Putamen (tissue), 1 donor: ENCODE measurements at places on chromosomes 11 and 22.

GRCh38 chr11:134142536-134142935 lies 73.7 kb downstream of the JAM3 start:
- DNase-seq: no peak

- DNase-seq: no peak
These were observed 113.7 kb upstream of the BLID start for GRCh38 chr11:122229481-122230384.

DNA sequence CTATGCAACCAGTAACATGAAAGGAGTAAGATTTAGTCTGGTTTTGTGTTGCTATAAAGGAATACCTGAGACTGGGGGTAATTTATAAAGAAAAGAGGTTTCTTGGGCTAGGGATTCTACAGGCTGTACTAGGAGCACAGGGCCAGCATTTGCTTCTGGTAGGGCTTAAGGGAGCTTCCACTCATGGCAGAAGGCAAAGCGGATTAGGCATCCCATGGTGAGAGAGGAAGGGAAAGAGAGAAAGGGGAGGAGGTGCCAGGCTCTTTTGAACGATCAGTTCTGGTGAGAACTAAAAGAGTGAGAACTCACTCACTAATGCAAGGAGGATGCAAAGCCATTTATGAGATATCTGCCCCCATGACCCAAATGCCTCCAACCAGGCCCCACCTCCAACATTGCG lies 283.2 kb downstream of the OPCML start:
- DNase-seq: no peak

GRCh38 chr11:123129920-123130319 lies 65.1 kb downstream of the CLMP start:
- no peak for DNase-seq

- DNase-seq: no peak
These were observed 22.3 kb downstream of the KCNQ1 start for GRCh38 chr11:2466869-2467694.

GRCh38 chr11:117790279-117790678 lies 6.7 kb downstream of the DSCAML1 start:
- no peak for DNase-seq

DNA sequence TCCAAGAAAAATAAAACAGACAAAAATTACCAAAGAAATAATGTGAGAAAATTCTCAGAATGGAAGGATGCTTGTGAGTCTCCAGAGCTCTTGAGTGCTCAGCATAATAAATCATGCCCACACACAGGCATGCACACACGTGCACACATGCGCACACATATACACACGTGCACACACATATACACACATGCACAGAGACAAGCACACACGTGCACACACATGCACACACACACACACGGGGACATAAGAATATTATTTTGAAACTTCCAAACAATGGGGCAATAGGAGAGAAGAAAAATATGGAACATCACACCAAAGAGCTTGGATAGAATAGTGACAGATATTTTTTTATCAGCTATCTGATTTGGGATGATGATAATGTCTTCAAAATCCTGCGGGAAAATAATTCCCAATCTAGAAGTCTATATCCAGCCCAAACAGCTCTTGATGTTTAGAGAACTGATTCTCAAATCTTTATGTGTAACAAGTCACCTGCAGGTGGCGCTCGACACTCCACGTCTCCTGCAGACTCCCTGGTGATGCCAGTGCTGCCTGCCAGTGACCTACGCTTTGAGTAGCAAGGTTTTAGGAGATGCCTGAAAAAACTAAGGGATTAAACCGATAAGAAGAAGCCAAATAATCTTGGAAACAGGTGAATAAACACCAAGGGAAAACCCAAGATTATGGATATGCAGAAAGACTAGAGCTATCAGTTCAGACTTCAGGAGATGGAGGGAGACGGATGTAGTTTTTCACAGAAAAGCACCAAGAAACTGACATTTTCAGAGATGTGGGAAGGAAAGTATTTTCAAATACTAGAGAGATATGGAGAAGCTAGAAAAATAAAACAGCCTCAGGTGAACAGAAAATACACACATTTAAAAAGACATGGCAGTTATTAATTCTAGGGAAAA lies 743.6 kb downstream of the ETS1 start:
- DNase-seq: peak; percentile 58

GRCh38 chr22:29831958-29832357 lies 6.1 kb downstream of the ASCC2 start:
- no peak for DNase-seq

GRCh38 chr22:26848244-26848920 lies 191.0 kb downstream of the MIAT start:
- DNase-seq: no peak

- DNase-seq: no peak
These were observed 21.1 kb upstream of the UPK3A start for GRCh38 chr22:45263463-45264269.

GRCh38 chr22:22025320-22026156 lies 43.0 kb upstream of the TOP3B start:
- DNase-seq: no peak
